Activated gamma-delta T cell (primary cell): ENCODE measurements at places on chromosomes 11 and 22.

DNA sequence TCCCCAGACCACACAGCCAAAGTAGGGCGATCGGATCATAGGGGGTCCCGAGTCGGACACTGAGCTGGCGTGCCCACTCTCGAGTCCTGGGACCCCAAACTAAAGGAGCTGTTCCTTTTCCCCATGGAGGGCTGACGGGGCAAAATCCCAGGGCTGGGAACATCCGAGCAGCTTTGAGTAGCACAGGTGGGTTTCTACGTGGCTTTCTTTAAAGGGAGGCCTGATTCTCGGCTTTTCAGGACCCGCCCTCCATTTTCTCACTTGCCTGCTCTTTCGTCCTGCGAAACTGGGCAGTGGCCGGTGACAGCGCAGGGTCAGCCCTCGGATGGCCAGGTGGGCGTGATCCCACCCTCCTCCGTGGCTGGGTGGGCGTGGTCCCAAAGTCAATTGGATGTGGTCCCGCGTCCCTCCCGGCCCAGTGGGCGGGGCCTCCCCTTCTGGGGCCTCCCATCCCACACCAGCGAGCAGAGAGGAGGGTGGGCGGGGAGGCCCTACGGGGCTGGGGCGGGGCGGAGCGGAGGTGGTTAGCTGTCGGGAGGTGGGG lies 17.5 kb upstream of the TXNRD2 start:
- DNase-seq: no peak

DNA sequence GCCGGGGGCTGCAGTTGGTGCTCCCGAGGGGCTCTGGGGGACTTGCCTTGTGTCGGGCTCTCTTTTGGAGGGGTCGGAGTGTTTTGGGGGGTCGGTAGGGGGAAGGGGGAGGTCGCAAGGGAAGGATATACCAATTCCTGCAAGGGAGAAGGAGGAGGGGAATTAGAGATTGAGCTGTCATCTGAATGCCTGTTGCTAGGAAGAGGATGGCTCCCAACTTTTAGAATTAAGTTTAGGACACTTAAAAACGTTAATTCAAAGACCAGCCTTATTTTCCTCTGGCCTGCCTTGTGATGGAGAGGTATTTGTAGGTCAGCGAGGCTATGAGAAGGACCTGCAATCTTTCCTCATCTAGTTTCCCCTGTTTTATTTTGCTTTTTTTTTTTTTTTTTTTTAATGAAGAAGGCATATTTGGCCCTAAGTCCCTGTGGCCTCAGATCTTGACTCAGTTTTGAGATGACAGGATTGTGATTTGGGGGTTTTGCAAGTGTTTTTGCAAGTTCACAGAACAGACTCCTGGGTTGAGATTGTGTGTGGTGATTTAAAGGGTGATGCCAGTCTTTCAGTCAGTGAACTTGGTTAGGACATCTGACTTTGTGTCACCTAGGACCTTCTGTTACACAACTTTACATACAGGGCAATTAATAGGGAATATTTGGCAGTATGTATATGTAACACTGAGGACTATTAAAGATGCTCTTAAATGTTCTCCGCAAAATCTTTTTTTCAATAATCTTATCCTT lies 672 bp downstream of the TMEM135 start:
- DNase-seq: no peak

- no peak for DNase-seq
Observed at GRCh38 chr22:34111210-34111824, 191.0 kb upstream of the LARGE1 start.

GRCh38 chr11:121944556-121945230 lies 171.3 kb downstream of the BLID start:
- no peak for DNase-seq

DNA sequence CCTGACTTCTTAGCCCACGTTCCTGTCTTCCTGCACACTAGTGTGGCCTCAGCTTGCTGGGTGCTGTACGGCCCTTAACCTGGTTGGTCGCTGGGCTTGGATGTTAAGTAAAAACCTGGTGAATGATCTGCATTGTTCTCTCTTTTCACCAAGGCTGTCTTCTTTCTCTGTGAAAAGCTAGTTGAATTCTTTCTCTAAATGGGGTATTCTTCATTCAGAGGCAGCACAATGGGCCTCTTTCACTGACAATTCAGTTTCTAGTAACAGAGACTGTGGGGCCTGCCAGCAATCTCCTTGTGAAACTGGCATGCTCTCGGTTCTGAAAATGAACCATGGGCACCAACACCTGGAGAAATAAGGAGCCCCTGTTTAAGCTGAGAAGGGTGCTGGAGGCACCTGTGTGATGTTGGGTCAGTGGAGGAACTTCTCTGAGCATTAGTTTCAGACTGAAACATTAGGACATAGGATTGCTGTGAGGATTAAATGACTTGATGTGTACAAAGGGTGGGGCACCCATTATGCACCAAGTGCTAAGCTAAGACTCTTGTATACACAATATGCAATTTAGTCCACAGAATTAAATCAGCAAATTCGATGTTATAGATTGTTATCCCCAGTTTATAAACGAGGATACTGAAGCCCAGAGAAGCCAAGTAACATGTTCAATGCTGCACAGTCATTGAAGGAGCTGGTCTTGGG lies 33.1 kb upstream of the ELF5 start:
- DNase-seq: no peak

DNA sequence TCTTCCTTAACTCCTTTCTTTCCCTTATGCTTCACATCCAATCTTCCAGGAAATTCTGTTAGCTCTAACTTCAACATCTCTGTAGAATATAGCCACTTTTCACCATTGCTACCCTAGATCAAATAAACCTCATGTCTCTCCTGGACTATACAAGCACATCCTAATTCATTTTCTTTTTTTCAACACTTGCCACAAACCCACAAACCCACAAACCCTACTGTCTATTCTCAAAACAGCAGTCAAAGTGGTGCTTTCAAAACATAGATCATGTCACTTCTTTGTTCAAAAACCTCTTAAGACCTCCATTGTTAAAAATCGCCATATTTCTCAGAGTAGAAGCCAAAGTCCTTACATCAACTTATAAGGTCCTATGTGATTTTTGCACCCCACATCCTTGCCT lies 94.3 kb downstream of the PIWIL4 start:
- no peak for DNase-seq
